ENCODE measurements at places on chromosomes 4 and X.

- DNase-seq, result no peak
These were observed 128.8 kb upstream of the GPC4 start for GRCh38 chrX:133544115-133544514.

GRCh38 chr4:10704430-10704810 is 19.9 kb upstream of the CLNK start:
- DNase-seq, result no peak

DNA sequence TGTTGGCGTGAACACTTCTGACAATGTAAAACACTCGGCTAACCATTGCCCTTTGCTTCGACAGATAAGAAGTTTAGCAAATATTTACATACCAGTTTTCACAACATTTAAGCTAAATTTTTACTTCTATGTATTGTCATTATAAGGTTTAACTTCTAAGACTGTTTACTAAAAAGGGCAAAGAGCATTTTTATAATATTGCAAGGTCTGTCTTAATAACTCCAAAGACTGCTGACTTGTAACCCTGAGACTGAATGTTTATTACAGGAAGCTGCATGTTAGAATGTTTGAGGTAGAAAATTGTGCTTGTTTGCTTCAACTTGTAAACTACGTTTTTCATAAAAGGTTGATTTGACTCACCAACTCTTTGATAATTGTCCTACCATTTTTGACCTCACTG is 213.2 kb upstream of the RPS6KA3 start:
- DNase-seq, result no peak

GRCh38 chrX:153608376-153608775 is 9.4 kb upstream of the CCNQ start:
- no peak for DNase-seq

GRCh38 chrX:53160297-53160983 is 64.6 kb downstream of the KDM5C start:
- no peak for DNase-seq
